ENCODE measurements at places on chromosomes 13 and 19.
A peak's percentile ranks its signal among the peaks of the same experiment; 100 is the strongest.

DNA sequence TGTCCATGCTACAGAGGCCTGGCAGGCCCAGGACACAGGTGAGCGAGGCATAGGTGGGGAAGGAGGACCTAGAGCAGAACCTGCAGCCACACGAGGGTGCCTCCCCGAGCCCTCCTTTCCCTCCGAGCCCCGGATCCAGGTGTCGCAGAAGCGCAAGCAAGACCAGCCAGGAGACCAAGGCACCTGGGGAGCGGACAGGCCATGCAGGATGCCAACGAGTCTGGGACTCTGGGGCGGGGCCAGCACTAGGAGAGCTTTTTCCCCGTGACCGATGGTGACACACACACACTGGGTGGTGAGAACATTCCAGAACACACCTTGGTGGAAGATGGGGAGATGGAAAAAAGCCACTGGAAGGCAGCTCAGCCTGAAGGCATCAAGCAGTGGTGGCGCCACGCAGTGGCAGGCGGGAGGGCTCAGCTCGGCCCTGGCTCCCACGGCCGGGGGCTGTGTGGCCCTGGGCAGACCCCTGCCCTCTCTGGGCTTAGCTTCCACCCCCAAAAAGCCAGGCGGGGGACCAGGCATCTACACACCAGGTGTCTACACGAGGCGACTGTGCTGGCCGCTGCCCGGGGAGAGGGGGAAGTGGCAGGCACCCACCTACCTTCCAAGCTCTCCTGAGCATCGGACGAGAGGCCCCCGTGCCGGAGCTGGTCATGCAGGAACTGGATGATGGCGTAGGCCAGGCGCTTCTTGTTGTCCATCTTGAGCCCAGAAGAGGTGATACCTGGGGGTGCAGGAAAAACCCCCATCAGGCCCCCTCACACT is 14.5 kb downstream of the SGTA start:
- DNase-seq = no peak

- DNase-seq = peak; percentile 75
These were observed 966 bp downstream of the JUNB start for GRCh38 chr19:12792051-12792852.

DNA sequence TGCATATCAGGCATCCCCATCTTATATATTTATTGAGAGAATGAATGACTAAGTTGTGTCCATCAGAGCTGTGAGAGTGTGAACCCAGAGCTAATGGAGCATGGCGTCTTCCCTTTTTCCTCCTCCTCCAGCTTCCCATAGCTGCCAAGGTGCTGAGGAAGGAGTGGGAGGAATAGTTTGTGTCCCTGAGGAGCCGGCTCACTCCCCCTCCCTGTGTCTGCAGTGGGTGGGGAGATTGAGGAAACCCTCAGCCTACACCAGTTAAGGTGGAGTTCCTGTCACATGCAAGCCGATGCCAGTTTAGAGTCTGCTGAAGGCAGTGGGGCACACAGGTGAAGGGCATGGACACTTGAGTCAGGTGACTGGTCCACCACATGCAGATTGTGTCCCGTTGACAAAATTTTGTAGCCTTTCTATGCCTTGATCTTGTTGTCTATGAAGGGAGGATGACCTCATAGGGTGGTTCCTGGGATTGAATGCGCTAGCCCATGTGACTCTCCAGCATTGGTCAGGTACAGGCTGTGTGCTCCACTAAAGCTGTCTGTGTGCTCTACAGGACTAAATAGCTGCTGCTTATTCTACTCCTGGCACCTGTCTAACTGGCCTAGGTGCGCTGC is 47.6 kb upstream of the GPI start:
- no peak for DNase-seq

DNA sequence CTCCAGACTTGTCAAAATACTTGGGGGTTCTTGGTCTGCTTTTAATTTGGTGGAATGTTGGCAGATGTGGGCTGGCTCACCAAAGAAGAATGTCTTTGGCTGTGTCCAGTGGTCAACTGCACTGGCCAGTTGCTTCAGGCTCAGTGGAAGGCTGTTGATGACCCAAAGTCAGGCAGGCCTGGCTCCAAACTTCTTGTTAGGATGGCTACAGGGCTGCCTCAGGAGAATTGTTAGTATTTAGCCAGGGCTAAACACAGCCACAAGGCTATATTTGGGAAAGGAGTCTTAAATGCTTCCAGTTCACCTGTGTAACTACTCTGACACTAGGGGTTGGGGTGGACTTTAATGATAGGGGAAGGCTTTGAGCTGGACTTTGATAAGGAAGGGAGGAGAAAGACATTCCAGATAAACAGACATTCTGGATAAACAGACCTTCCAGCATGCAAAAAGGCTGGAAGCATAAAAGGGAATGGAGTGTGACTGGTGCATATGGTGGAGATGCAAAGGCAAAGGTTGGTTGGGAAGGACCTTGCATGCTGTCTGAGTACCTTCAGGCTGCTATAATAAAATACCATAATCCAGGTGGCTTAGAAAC is 116.8 kb downstream of the FOXO1 start:
- peak; percentile 61 for DNase-seq

GRCh38 chr19:48683349-48683748 is 10.5 kb upstream of the NTN5 start:
- peak; percentile 83 for DNase-seq

DNA sequence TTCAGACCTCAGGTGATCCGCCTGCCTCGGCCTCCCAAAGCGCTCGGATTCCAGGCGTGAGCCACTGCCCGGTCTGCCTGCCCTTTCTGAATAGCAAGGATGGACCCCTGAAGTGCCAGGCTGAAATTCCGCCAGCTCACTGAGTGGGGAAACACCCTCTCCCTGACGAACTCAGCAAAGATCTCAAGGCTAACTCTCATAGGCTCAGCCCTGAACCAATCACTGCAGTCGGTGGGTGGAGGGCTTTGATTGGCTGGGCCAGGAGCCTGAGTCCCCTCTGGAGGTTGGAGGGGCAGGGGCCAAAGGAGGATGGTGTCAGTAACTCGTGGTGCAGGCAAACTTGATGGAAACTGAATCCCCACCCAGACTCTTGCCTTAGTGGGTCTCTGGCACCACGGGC is 11.2 kb upstream of the COMP start:
- no peak for DNase-seq

DNA sequence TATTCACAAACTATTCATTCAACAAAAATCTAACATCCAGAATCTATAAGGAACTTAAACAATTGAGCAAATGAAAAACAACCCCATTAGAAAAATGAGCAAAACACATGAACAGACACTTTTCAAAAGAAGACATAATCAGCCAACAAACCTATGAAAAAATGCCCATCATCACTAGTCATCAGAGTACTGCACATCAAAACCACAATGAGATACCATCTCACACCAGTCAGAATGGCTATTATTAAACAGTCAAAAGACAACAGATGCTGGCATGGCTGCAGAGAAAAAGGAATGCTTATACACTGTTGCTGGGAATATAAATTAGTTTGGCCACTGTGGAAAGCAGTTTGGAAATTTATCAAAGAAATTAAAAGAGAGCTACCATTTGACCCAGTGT is 487.6 kb downstream of the GPC6 start:
- DNase-seq = no peak

DNA sequence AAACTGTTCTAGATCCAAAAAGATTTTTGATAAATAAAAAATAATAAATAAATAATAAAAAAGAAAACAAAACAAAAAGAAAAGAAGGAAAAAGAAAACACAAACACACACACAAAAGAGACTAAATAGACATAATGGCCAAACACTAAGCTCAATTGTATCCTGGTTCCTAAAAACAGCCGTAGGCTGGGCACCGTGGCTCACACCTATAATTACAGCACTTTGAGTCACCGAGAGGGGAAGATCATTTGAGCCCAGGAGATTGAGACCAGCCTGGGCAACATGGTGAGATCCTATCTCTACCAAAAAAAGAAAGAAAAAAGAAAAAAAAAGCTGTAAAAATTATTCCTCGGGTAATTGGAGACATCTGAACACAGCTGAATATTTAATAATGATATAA is 8.9 kb downstream of the ETHE1 start:
- DNase-seq = no peak

Measured in right cardiac atrium (tissue), 5 donors.